HTR-8/SVneo (cell line): ENCODE measurements at places on chromosomes 13 and 19.

- no peak for DNase-seq
Measured at GRCh38 chr13:114065926-114066774, 66.3 kb downstream of the RASA3 start.

DNA sequence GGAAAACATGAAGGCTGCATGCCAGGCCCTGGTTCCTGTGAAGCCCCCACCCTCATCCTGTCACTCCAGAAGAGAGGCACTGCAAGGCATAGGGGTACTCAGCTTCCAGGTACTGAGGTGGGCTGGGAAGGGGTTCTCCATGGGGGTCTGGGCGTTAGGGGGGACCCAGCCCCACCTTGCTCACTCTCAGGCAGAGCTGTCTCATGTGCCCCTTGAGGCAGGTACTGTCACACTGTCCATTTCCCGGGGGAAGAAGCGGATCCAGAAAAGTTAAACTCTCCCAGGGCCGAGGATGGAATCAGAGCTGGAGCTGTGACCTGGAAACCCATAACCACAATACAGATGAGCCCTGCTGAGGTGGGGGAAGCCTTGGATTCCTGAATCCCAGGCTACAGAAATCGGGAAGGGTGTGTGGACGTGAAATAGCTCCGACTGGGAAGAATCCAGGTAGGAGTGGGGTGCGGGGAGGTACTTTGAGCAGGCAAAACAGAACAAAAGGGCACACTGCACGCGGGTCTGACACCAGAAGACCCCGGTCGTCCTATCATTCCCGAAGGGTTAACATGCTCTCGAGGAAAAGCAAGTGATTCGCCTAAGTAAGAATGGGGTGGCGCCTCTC lies 540 bp upstream of the USE1 start:
- DNase-seq = no peak

GRCh38 chr19:3365836-3366752 lies at the start of gene NFIC:
NFIC (plus strand) TSS chr19:3366583; CDS start chr19:3366637, 54 bp downstream.
- peak; percentile 57 for DNase-seq

DNA sequence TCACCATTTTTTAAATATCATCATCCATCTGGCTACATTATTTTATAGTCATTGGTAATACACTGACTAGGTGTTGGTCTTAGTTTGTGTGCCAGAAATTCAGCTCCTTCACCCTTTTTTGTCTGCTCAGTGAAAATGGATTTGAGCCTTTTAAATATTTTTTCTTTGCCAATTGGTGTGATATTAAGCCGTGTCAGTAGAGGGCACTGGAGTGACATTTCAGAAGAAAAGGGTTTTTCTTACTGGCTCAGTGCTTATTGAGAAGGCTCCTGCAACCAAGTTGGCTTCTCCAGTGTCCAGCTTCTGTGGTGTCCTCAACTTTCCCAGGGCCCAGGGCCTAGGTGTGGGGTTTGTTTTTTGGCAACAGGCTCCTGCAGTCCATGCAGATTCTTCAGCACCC lies 546.6 kb downstream of the DACH1 start:
- no peak for DNase-seq

- no peak for DNase-seq
Measured at GRCh38 chr19:2249880-2250765, 1.0 kb downstream of the AMH start.

DNA sequence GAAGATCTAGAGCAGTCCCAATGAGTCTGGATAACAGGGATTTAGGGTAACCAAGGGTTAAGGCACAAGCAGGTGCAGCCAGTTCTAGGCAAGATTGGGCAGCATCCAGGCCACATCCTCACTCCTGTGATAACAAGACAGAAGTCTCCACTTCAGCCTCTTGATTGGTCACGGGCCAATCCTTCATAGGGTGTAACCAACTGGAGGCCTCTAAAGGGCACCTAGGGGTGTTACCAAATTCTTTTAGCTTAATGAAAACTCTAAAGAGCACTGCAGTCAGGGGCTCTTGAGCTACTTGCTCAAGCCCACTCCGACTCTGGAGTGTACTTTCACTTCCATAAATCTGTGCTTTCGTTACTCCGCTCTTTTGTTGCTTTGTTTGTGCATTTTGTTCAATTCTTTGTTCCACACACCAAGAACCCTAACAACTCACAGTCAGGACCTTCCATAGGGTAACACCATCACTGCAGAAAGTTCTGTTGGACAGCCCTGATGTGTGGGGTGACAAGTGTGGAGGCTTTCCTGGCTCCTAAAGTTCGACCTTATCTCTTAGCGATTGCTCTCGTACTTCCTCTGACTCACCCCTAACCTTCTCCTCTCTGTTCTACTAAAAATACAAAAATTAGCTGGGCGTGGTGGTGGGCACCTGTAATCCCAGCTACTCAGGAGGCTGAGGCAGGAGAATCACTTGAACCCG lies 36.1 kb downstream of the ZSWIM9 start:
- DNase-seq = no peak

DNA sequence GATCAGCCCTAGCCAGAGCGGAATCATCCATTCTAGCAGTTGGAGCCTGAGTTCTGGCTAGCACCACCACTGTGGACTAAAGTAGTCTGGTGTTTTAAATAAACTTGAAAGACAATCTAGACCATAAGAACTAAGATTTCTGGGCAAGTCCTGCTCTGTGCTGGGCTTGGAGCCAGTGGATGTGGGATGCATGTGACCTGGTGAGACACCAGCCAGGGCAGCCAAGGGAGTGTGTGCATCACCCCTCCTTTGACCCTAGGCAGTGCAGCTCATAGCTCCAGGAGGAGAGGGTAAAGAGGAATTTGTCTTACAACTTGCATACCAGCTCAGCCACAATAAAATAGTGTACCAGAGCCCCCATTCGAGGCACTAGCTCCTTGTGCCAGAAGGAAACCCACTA lies 21.0 kb downstream of the ITGBL1 start:
- DNase-seq = no peak

DNA sequence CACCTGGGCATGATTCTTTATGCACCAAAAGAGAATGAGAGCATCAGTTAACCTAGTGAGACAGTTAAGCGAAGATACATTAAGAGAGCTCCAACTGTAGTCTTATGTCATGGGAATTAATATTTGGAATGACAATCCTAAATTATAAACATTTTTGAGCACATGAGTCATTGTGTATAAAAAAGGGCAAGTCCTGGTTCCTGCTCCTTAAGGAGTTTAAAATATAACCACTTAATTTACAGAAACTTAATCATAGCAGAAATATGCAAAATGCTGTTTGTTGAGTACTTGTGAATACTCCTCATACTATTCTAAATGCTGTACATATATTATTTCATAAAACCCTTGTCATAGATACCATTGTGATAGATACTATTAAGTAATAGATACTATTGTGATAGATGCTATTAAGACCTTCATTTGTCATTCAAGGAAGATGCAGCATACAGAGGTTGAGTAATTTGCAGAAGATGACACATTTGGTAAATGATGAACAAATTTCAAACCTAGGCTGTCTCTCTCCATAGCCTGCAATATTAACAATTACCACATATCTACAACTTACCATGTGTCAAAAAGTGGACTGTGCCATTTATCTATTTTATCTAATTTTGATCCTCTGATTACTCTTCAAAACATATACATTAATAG lies 301.0 kb downstream of the TBC1D4 start:
- no peak for DNase-seq

DNA sequence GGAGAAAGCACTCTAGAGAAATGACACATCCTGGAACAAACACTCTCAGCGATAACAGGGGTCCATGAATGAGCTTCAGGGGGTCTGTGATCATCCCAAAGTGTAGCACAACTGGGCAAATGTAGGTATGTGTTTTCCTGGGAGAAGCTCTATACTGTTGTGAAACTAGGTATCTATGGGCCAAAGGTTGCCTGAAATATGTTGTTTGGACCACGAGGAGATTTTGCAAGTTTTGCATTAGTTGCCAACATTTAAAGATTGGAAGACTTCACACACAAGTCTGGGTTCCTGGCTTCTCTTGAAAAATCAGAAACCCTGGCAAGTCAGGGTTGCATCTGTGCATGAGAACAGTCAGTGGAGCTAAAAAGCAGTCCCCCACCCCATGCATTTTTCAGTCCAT lies 26.7 kb upstream of the POU2F2 start:
- no peak for DNase-seq

DNA sequence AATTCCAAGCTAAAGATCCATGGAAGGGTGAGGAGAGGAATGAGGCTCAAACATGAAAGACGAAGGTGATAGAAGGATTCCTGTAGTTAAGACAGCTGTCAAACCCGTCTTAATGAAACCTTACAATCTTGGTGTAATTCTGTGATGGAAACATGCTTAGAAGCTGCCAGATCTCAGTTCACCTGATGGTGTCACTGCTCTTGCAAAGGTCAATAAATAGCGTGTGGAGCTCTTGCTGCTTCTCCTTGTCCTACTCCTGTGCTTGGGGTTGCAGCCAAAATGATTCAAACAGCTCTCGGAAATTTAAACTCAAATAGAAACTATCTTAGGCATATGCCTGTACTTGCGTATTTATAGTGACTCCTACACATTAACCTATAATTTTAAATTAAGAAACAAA lies 1705.0 kb downstream of the OLFM4 start:
- no peak for DNase-seq

- DNase-seq = no peak
Measured at GRCh38 chr19:45761714-45762113, 7.3 kb downstream of the SIX5 start.

DNA sequence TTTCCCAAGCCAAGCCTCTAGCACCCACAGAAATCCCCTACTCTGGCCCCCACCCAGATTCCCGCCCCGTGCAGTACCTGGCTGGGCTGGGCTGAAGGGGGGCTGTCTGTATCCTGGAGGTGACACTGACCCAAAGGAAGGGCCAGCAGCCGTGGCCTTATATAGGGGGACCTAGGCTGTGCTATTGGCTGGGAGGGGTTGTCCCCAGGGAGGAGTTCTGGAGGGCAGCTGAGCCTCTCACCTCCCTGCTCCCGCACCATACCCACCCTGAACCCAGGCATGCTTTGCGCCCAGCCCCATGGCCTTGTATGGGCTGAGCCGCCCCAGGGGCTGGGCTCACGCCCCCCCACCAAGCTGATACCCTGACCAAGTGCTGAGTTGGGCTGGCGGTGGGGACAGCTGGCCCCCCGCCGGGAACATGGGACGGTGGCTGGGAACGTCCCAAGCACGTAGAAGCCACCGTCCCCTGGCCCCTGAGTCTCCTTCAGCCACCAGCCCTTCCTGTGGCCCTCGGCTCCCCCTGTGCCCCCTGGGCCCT lies at the start of gene CKM:
Gene CKM (minus strand): TSS at position 132 of the 538 bp plus-strand sequence. CDS start 3,162 bp downstream, outside the sequence.
- DNase-seq = no peak

GRCh38 chr19:41882568-41883462 lies at the start of gene ARHGEF1:
ARHGEF1 (plus strand) TSS chr19:41883184; CDS start chr19:41888083, 4,899 bp downstream.
- DNase-seq = peak; percentile 49

DNA sequence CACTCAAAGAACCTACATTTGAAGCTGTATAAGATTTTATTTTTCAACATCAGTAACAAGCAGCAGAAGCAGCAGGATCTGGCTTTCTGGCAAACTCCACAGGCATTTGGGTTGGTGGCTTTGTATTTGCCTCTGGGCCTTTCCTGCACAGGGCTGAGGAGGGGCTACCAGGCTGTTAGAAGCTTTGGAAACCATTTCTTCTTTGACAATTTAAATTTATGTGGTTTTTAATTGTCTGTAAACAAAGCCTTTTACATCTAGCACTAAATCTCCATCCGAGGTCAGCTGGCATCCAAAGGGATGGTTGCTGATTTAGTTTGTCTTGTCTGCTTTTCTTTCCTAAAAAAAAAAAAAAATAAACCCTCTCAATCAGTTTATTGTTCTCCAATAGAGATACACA lies 127.5 kb upstream of the OBI1 start:
- DNase-seq = no peak

DNA sequence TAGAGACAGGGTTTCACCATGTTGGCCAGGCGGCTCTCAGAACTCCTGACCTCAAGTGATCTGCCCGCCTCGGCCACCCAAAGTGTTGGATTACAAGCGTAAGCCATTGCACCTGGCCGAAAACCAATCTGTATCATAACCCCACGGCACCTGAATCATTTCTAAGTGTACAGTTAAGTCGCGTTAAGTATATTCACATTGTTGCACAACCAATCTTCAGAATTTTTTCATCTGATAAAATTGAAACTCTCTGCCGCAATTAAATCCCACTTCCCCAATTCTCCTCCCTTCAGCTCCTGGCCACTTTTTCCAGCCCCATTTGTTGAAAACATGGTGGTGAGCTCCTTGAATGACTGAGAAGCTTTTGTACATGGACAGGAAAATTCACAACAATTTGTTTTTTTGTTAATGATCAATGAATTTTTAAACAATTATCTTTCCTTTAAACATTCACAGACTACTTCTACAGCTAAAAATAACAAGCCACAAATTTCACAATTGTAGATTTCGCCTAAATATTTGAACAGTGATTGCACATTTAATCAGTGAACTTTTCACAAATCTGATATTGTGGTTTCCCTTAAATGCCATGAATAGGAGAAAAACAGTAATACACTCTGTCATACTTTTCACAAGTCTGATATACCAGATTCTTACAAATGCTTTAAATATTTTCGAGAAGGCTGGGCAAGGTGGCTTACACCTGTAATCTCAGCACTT lies 13.8 kb downstream of the FGF21 start:
- no peak for DNase-seq

DNA sequence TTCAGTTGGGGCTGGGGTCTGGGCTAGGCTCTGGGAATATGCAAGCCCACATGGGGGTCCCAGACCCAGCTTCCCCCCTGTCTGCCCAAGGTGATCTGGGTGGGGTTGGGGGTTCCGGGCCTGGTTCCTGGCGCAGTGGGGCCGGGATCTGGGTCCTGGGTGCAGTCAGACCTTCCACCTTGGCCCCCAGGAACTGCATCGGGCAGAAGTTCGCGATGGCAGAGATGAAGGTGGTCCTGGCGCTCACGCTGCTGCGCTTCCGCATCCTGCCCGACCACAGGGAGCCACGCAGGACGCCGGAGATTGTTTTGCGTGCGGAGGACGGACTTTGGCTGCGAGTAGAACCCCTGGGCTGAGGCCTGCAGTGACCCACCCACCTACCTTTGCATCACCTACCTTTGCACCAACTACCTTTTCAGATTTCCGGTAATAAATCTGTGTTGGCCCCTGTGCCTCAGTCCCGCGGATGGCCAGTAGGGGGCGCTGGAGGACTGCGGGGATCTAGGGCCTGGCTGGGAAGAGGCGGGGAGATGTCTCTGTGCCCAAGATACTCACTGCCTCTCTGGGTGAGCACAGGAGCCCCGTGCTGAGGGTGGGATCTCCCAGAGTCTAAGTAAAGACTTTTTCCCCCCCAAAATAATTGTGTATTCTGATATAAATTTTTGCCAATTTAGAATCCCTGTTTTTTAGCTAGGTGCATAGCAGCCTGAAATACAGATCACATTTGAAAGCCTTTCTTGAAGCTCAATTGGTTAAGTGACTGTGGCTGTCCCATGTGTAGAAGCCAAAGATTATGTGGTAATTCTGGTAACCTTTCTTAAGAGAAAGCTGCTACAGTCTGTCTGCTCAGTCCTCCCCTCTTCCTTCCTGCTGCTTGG lies 11.5 kb upstream of the CYP4F3 start:
- peak; percentile 80 for DNase-seq

GRCh38 chr13:37216331-37216730 lies 110.9 kb upstream of the CSNK1A1L start:
- DNase-seq = no peak

- DNase-seq = no peak
Measured at GRCh38 chr19:39246951-39247669, 1.5 kb downstream of the IFNL4 start.

- no peak for DNase-seq
Measured at GRCh38 chr13:82593239-82593638, 1289.0 kb downstream of the SLITRK1 start.

GRCh38 chr19:28727480-28728159 lies 485.3 kb downstream of the UQCRFS1 start:
- no peak for DNase-seq

GRCh38 chr19:38263689-38264485 lies 486 bp upstream of the SPINT2 start:
- peak; percentile 62 for DNase-seq
